ENCODE measurements at places on chromosomes 1 and 21.

DNA sequence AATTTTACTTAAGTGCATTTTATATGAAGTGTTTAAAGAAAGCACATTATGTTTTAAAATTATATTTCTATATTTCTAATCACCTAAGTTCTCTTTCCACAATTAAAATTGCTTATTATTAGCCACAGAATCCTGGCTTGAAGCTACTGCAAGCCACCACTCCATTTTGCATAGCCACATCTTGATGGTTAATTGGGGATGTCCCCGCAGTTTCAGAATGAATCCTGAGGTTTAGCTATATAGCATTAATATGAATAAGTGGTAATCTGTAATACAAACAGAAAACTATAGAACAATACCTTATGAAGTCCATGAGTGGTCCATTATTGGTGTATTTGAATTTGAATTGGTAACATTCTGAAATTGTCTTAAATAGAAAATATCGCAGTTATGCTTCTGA is 11.6 kb upstream of the GOLPH3L start:
- no peak for DNase-seq

DNA sequence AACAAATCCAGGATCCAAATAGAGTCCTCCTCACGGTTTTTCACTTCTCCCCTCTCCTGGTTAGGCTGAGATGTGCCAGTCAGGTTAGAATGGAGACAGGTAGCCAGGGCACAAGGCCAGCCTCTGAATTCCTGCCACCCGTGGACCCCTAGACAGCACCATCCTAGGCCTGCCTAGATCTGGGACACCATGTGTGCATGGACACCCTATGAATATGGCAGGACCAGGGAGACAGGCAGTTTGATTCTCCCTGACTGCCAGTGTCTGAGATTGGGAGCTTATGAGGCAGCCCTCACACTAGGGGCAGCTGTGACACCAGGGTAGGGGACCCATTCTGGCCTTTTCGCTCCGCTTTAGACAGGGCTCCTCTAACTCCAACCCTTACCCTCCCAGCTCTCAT is 7.5 kb downstream of the AVPR1B start:
- no peak for DNase-seq

DNA sequence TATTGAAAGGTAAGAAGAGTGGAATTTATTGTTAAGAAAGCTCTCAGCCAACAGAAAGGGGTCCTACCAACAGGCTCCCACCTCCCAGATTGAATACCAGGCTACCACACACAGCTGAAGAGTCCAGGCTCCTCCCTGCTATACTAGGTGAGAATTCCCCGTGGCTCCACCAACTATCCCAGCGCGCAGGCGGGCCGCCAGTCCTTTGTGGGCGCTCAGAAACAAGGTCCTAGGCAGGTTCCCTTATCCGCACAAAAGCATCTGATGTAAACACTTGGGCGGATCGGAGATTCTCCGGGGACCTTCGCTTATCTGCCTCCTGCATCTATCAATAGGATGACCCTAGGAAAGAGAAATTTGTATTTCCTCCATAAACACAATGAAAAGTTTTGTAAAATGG is 423.9 kb upstream of the ADGRL4 start:
- no peak for DNase-seq

DNA sequence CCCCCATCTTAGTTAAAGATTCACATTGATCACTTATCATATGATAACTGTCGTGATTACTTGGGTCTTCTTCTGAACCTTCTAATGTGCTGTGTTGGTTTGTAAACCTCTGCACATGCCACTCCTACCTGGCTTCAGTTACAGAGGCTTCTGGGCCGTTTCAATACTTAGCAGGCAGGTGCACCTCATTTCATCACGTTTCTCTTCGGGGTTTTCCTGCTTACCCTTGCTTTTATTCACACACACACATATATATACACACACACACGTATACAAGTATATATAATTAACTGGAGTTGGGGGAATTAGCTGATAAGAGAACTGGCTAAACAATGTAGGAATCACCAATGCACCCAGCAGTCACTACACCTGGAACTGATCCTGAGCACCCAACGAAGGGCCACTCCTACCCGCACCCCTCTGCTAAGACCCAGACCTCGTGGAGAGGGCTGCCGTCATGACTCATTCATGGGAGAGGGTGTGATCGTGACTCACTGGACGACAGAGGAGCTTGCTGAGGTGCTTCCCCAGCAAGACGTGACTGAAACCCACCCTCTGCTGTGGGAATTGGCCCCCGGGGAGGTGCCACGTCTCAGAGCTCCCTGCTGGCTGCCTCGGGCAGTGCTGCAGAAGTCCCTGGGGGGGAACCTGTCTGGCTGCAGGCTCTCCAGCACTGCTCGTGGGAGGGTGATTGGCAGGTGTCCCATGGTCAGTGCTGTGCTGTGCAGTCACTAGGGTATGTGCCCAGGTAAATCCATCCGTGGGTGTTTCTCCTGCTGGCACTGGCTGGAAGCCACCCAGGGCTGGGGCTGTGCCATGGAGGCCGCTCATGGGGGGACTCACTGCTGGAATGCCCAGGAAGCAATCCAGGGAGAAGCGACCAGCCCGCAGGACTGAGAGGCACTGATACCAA is 166.6 kb downstream of the DYRK1A start:
- peak; percentile 46 for DNase-seq

DNA sequence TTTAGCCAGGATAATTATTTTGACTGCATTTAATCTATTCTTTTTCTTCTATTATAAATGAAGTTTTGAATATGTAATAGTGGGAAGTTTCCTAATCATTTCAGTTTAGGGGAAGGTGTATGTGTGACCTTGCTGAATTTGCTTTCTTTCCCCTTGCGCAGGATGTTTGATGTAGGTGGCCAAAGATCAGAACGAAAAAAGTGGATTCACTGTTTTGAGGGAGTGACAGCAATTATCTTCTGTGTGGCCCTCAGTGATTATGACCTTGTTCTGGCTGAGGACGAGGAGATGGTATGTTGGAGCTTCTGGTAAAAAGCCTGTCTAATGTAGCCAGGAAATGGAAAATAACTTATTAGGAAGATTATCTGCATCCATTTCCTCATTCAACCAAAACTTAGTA is 33.4 kb downstream of the GNAT2 start:
- DNase-seq, result no peak

- no peak for DNase-seq
Measured at GRCh38 chr1:204672482-204673121, 12.9 kb downstream of the LRRN2 start.

Measured in fibroblast of skin of back (primary cell).